Mammary microvascular endothelial cell (primary cell): ENCODE measurements at places on chromosomes 11 and 22. TPM values are rescaled to one million over a fixed set of nuclear protein-coding genes. Genes with fewer than 3 reads are reported as not detected.

Gene BAIAP2L2
- total RNA-seq: 0.07 and 0.54 TPM in 2 replicates

Gene ARHGEF17
- 24.0 and 27.3 TPM in 2 replicates for total RNA-seq

Gene EIF1AD
- total RNA-seq: 27.2 and 38.1 TPM in 2 replicates

Gene CCND1
- total RNA-seq: 558 and 576 TPM in 2 replicates

Gene PCNX3
- total RNA-seq: 40.7 and 41.1 TPM in 2 replicates

Gene CST6
- 0.20 and 0.25 TPM in 2 replicates for total RNA-seq

Gene TECTA
- total RNA-seq: 0.05 and 0.73 TPM in 2 replicates

Gene TIMP3
- 107 and 113 TPM in 2 replicates for total RNA-seq

Gene A4GALT
- 29.7 and 33.1 TPM in 2 replicates for total RNA-seq

Gene MUC5AC
- not detected in 2 replicates for total RNA-seq

Gene OR52A1
- not detected in 2 replicates for total RNA-seq

Gene BACE1-AS
- 0.89 and 2.1 TPM in 2 replicates for total RNA-seq

Gene ROM1
- total RNA-seq: 1.3 and 7.3 TPM in 2 replicates

Gene C11orf97
- not detected in 2 replicates for total RNA-seq

Gene ZNF70
- total RNA-seq: 2.2 and 2.7 TPM in 2 replicates

Gene CD248
- 0.07 and 0.25 TPM in 2 replicates for total RNA-seq

Gene CHCHD10
- total RNA-seq: 8.1 and 23.5 TPM in 2 replicates

Gene C11orf86
- not detected in 2 replicates for total RNA-seq

Gene FAM180B
- not detected in 2 replicates for total RNA-seq

Gene HEPN1
- not detected in 2 replicates for total RNA-seq

Gene TNNI2
- total RNA-seq: not detected in 2 replicates

Gene OSBP
- 13.7 and 14.9 TPM in 2 replicates for total RNA-seq

Gene LMNTD2
- total RNA-seq: 0.05 and 0.20 TPM in 2 replicates

Gene FAM83F
- total RNA-seq: not detected in 2 replicates

Gene SCGB1D2
- total RNA-seq: not detected in 2 replicates
